Activated CD8-positive, alpha-beta T cell treated with anti-CD3 and anti-CD28 coated beads for 36 hours (primary cell): ENCODE measurements at places on chromosomes 13 and 19.

DNA sequence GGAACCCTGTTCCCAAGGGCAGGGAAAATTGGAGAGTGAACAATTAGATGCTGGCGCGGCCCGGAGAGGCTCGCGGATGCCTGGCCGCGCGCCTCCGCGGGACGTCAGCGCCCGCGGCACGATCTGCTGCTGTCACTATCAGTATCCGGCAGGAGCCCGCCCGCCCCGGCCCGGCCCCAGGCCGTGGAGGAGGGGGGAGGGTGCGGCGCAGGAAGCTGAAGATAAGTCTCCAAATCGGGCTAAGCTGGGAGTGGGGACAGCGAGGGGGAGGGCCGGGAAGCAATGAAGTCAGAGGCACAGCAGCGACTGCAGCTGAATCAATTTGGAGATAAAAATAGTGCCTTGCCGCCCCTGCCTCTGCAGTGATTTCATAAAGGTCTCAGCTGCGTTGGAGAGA lies 441.5 kb upstream of the KLF12 start:
- DNase-seq = peak; percentile 69

GRCh38 chr19:45637890-45638667 lies 1.1 kb downstream of the EML2 start:
- DNase-seq = no peak

GRCh38 chr19:45645068-45645630 lies 6.0 kb upstream of the EML2 start:
- DNase-seq = no peak

DNA sequence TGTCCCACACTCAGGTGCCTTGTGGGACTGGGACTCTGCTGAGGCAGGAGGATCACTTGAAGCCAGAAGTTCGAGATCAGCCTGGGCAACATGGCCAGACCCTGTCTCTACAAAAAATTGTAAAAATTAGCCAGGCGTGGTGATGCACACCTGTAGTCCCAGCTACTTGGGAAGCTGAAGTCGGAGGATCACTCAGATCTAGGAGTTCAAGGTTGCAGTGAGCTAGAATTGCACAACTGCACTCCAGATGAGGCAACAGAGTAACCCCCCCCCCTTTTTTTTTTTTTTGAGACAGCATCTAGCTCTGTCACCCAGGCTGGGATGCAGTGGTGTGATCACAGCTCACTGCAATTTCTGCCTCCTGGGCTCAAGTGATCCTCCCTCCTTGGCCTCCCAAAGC lies 11.0 kb upstream of the SYDE1 start:
- DNase-seq = no peak

GRCh38 chr13:80442609-80443008 lies 101.7 kb upstream of the SPRY2 start:
- DNase-seq = no peak
